Sciatic nerve (tissue), 2 donors: ENCODE measurements at places on chromosomes 12 and 14. TPM values are rescaled to one million over a fixed set of nuclear protein-coding genes. Genes with fewer than 3 reads are reported as not detected.
A peak's percentile ranks its signal among the peaks of the same experiment; 100 is the strongest.

The GPD1 gene
- total RNA-seq = 32.2 TPM

DNA sequence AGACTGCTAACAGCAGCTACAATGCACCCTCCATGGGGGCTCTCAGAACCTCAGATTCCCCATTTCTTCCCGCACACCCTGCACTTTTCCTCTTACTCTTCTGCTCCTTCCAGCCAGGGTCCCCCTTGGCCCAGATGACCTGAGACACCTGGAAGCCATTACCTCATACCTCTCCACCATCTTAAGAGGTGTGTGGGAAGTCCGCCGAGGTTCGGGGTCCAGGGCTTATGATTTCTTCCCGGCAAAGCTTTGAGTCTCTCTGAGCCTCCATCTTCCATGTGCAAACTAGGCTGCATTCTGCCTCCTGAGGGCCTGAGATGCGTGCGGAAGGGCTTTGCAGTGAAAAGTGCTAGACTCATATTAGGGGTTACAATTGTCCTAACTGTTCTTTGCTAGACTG, 5.3 kb downstream of the GSC start:
- DNase-seq = no peak

DNA sequence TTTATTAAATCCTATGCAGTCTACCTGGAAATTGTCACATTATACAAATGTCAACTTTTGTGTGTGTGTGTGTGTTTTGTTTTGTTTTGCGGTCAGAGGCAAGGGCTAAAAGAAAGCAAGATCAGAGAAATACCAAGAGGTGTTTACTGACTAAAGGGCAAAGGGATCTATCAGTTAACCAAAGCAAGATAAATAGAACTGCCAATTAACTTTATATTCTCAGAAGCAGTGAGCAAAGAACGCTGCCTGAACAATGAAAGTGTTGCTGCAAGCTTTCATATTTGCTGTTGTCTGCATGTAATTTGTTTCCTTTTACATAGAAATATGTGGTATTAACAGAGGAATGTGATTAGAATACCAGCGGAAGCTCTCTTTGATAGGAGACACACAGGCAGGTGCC, 30.9 kb downstream of the CCDC60 start:
- no peak for DNase-seq

The NKX2-8 gene
- total RNA-seq = not detected

The TMEM233 gene
- total RNA-seq = 0.53 TPM

The CFAP54 gene
- total RNA-seq = 1.2 TPM

The SCFD1 gene
- total RNA-seq = 91.0 TPM

DNA sequence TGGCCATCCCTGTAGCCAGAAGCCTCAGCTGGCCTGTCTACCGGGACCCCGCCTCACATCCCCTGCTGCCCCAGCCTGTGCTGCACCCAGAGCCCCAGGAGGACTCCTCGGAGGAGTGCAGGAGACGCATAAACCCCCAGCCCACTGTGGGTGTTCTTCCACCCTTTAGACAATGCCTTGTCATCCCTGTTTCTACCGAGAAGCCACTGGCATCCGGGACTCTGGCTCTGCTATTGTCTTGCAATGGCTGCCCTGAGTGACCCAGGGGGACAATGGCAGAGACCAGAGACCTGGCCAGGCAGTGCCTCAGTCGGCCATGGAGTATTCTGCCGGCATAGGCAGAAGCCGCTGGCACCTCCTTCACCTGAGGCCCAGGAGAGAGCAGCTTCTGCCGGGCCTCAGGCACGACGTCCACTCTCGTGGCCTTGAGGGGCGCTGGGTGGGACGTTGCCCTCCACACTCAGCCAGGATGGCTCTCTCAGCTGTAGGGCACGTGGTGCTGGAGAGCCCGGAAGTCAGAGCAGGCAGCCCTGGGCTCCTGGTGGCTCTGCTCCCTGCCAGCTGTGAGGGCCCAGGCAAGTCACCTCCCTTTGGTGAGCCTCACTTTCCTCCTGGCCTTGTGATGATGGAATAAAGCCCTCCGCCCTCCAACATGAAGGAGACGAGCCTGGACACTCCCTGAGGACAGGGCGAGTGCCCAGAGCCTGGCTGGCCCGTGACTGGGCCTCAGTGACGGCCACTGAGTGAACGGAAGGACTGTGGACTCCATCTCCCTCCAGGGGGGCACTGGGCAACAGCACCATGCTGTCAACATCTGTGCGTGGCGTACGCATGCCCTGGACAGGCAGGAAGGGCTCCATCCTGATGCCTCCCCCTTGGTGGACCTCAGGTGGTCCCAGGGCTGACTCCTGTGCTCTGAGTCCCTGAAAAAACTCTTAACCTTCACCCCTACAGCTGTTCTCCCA, 41.0 kb downstream of the TRAFD1 start:
- peak; percentile 48 for DNase-seq

DNA sequence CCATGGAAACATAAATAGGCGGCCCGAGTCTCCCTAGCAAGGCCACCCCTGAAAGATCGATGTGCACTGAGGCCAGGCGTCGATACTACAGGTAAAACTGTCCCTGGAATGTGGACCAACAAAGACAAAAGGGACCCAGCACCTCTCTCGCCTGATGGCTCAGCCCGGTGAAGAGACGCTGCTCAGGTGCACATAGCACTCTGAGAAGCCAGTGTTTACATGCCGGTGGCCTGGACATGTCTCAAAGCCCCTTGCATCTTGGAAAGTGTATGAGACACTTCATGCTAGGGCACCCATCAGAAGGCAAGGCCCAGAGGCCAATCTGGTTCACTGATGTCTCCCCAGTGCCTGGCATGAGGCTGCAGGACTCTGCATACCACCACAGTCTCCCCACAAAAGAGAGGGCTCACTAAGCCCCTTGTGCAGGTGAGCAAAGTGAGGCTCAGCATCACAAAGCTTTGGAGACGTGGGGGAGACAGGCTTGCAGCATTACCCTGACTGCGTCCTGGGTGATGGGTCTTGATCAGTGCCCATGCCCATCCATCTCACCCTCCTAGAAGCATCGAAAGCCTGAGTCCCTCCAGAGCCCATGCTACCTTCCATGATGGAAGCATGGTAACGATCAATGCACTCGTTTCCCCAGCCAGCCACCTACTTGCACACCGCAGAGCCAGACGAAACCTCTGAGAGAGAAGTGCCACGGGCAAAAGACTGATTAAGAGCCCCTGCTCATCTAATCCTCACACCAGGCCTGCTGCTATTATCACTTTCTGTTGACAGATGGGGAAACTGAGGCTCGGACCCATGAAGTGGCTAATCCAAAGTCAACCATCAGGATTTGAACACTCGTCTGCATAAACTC, 16.1 kb downstream of the BCL11B start:
- DNase-seq = no peak

- DNase-seq = no peak
Observed at GRCh38 chr12:52899338-52900035, 5.4 kb downstream of the KRT8 start.

- DNase-seq = no peak
Observed at GRCh38 chr14:104151026-104151381, 12.6 kb downstream of the KIF26A start.

- DNase-seq = no peak
Observed at GRCh38 chr14:55977392-55978150, 140.6 kb upstream of the PELI2 start.

The RDH16 gene
- total RNA-seq = 1.4 TPM

GRCh38 chr14:103284574-103285467, 49.2 kb upstream of the EIF5 start:
- no peak for DNase-seq

DNA sequence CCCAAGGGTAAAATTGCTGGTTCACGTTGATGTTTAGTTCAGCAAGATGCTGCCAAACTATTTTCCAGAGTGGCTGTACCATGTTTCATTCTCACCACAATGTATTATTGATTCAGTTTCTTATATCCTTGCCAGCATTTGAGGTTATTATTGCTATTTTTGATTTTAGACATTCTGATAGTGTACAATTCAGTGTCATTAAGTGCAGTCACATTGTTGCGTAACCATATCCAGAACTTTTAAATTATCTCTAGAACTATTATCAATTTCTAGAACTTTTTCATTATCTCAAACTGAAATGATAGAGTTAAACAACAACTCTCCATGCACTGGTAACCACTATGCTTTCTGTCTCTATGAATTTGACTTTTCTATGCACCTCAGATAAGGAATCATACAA, 10.7 kb upstream of the TBC1D15 start:
- DNase-seq = no peak

GRCh38 chr12:47097276-47097896, 17.6 kb upstream of the AMIGO2 start:
- no peak for DNase-seq

GRCh38 chr14:91038439-91038838, 22.0 kb downstream of the RPS6KA5 start:
- DNase-seq = no peak
